T-helper 17 cell (primary cell): ENCODE measurements at places on chromosomes 16 and 17.

- H3K27ac ChIP-seq, result no peak overlapping the region
- peaks cover 12% of the 10 kb centered on the region for H3K27me3 ChIP-seq
- DNase-seq, result no peak
- H3K4me3 ChIP-seq, result no peak overlapping the region
- no peaks in the 10 kb centered on the region for H3K36me3 ChIP-seq
These were observed 27.6 kb upstream of the CACNG3 start for GRCh38 chr16:24228514-24228913.

GRCh38 chr17:73423159-73423715 is 111.4 kb upstream of the CDC42EP4 start:
- H3K27ac ChIP-seq, result no peak overlapping the region
- no peak for DNase-seq
- peaks cover 2% of the 10 kb centered on the region for H3K4me1 ChIP-seq
- no peaks in the 10 kb centered on the region for H3K36me3 ChIP-seq
- H3K4me3 ChIP-seq, result no peak overlapping the region
- H3K27me3 ChIP-seq, result no peaks in the 10 kb centered on the region

DNA sequence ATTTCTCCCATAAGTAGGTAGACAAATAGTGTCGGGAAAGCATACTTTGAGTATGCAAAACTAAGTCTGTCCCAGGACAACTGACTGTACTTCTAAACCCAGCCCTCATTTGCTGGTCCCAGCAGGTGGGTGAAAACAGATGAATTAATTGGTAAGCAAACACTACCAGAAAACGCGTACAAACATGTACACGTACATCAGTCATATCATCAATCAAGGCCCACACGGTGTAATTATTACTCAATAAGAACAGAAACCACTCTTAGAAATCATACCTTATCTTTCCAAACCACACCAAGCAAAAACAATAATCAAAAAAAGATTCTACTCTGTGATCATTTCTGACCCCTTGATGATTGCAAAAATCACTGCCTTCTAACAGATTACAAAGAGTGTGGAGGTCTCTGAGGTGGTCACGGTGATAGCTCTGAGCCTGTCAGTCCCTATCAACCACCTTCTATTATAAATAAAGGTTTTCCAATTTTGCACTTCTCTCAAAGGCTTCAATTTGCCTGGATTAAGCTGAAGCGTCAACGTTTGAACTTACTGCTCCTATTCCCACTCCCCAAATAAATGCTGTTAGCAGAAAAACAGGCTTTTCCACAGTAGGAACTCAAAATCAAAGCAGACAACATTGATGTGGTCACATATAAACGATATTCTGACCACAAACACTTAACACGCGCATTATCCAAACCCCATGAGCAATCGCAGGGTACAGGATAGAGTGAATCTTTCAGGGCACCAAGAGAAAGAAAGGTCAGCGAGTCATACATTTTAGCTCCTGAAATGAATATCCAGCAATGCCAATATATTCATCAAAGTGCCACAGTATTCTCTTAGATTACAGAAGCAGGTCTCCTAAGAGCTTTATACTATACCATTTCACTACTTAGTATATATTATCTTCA is 211.9 kb downstream of the STX8 start:
- peaks cover 22% of the 10 kb centered on the region for H3K4me1 ChIP-seq
- no peak for DNase-seq
- no peak overlapping the region for H3K4me3 ChIP-seq

GRCh38 chr16:84464116-84464515 is 40.3 kb downstream of the MEAK7 start:
- peaks cover 8% of the 10 kb centered on the region for H3K36me3 ChIP-seq
- no peaks in the 10 kb centered on the region for H3K27me3 ChIP-seq
- H3K4me1 ChIP-seq, result peaks cover 7% of the 10 kb centered on the region
- H3K4me3 ChIP-seq, result no peak overlapping the region
- no peak overlapping the region for H3K27ac ChIP-seq
- DNase-seq, result no peak

DNA sequence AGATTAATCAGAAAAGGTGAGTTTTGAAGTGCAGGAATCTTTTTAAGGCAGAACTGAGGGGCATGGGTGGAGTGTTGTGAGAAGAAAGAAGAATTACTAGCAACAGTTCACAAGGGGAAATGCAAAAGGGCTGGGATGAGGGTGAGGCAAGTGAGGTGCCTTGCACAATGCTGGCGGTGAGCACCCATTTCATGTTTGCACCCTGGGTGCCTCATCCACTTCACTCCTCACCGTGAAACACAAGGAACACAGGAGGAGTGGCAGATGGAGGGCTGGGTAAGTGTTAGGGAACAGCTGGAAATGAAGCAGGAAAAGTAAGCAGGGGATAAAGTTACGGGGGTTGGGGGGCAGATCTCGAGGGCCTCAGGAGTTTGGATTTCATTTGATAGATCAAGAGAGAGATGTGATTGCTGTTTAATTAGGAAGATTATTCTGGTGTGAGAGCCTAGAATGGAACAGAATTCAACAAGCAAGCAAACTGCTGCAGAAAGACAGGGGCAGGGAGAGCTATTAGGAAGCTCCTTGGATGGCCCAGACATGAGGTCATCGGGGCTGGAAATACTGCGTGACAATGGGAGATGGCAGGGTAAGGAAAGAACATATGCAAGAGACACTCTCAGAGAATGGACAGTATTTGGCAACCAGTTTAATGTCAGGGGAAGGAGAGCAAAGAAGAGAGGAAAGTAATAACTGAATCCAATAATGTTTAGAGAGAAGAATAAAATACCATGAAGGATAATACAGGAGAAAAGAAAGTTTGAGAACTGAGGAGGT is 8.3 kb upstream of the HEATR6 start:
- H3K4me3 ChIP-seq, result peak overlapping the region; percentile 45
- peak overlapping the region; percentile 78 for H3K27ac ChIP-seq
- H3K4me1 ChIP-seq, result peaks cover 9% of the 10 kb centered on the region
- peaks cover 5% of the 10 kb centered on the region for H3K36me3 ChIP-seq
- H3K27me3 ChIP-seq, result peaks cover 13% of the 10 kb centered on the region
- DNase-seq, result no peak

GRCh38 chr16:21100447-21100846 is 50.2 kb downstream of the DNAH3 start:
- H3K27ac ChIP-seq, result no peak overlapping the region
- no peak overlapping the region for H3K4me3 ChIP-seq
- no peaks in the 10 kb centered on the region for H3K4me1 ChIP-seq
- DNase-seq, result no peak

DNA sequence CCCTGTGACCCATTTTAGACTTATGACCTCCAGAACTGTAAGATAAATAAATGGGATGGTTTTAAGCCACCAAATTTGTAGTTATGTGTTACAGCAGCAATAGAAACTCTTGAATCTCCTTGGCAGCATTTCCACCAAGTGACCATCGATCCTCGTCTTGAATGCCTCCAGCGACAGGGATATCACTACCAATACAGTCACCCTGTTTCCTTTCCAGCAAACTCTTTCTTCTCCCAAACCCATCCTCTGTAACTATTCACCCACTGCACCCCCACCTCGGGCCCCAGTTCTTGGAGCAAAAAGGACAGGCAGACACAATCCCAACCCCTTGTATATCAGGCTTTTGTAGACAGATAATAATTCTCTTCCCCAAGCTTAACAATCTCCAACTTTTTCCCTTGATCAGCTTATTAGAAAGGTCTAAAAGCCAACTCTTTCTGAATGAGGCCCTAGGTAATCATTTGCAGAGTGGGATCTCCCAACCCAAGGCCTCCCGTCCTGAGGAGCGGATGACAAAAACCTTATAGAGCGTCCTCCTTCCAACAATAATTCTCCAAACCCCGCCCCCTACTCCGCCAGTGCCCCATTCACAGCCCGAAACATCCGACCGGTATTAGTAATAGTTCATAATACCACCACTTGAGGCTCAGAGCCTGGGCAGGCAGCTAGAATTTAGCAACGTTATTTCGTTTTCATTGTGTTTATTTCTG is 14.7 kb upstream of the PLLP start:
- H3K27ac ChIP-seq, result no peak overlapping the region
- peaks cover 17% of the 10 kb centered on the region for H3K4me1 ChIP-seq
- peak; percentile 21 for DNase-seq
- no peaks in the 10 kb centered on the region for H3K27me3 ChIP-seq
- no peaks in the 10 kb centered on the region for H3K36me3 ChIP-seq

DNA sequence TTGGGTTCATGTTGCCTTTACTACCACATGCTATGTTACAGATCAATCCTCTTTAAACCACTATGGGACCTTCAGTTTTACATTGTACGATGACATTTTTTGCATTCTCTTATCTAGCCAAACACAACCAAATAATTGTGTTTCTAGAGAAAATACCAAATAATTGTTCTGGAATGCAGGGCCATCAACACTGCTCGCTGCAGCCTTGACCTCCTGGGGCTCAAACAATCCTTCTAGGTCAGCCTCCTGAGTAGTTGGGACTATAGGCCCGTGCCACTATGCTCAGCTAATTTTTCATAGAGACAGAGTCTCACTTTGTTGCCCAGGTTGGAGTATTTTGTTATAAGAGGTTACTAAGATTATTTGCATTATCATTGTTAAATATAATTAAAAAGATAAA is 237.5 kb upstream of the PMFBP1 start:
- H3K4me1 ChIP-seq, result no peaks in the 10 kb centered on the region
- H3K27me3 ChIP-seq, result no peaks in the 10 kb centered on the region
- peaks cover 2% of the 10 kb centered on the region for H3K36me3 ChIP-seq
- no peak overlapping the region for H3K27ac ChIP-seq

DNA sequence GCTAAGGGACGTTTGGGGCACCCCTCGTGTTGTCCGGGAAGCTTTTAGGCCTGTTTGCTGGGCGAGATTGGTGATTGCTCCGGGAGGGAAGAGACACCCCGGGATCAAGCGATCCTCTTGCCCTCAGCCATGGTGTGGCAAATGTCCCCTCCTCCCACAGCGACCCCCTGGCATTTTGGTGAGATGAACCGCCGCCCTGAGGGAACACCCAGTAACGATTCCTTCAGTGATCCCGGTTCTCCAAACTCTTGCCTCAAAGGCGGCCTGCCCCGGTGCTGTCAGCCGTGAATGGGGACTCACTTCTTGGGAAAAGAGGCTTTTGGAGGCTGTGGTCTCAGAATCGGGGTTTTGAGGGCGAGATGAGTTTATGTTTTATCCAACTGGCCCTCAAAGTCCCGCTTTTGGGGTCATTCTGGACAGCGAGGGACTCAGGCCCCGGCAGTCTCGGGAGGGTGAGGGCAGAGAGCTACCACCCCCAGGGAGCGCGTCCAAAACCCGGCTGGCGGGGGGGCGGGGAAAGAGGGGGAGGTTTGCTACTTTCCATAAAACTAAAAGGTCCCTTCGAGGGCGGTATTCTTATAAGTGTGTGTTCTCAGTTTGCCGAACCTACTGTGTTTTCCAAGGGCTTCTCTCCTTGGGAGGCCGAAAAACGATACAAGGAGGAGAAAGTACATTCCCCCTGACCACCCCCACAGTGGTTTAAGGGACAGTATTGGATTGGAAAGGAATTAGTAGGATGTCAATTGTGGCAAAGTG is 232.7 kb downstream of the MRTFB start:
- peaks cover 12% of the 10 kb centered on the region for H3K4me1 ChIP-seq
- peak overlapping the region; percentile 80 for H3K4me3 ChIP-seq
- H3K27me3 ChIP-seq, result peaks cover 20% of the 10 kb centered on the region
- no peaks in the 10 kb centered on the region for H3K36me3 ChIP-seq
- DNase-seq, result no peak

DNA sequence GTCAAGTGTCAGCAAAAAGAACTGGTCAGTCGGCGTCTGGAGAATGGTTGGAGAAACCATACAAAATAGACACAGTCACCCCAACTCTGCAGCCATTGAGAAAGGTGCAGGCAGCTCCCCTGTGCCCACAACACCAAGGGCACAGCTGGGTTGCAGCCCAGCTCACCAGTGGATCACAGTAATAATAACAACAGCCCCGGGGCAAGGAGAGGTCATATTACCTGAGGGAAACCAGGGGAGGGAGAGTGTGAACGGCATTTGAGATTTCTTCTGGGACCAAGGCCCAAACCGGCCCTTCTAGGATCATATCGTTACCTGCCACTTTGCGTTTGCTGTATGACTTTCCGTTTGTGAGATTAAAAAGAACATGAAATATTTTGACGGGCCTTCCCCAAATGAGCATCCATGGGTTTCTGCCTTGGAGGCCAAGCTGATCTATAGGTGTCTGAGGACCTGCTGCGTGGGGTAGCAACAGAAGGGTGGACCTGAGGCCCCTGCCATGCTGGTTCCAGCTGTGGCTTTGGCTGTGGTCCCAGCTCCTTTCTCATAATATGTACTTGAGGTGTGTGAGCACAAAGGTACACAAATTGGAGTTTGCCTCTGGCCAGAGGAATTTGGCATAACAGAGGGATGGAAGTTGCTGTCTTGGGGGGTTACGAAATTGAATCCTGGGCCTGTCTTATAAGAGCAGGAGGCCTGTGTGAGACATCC is 154.6 kb downstream of the CMIP start:
- no peaks in the 10 kb centered on the region for H3K27me3 ChIP-seq
- peak overlapping the region; percentile 56 for H3K27ac ChIP-seq
- no peaks in the 10 kb centered on the region for H3K36me3 ChIP-seq
- peaks cover 13% of the 10 kb centered on the region for H3K4me1 ChIP-seq
- DNase-seq, result no peak

DNA sequence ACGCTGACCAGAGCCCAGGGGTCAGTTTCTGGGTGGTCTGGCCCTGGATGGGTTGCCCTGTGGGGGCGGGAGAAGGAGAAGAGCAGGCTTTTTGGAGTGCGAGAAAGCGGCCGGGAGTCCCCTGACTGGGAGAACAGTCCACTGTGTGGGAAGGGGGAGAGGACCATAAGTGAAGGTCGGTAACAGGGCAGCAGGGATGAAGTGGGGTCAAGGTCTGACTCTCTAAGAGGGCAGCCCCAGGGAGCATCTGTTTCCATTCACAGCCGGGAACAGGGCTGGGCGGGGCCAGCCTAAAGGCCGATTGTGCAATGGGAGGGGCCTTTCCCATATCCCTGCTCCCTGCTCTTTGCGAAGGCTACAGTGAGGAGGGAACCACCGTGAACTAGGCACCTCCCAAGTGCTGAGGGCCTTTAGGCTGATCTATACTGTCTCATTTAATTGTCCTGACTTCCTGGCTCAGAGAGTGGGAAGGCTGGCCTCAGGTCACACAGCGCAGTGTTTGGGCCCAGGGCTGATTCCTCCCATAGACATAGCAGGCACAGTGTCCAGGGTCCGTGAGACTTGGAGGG is 10.4 kb upstream of the WFDC1 start:
- H3K36me3 ChIP-seq, result peaks cover 8% of the 10 kb centered on the region
- H3K4me1 ChIP-seq, result peaks cover 5% of the 10 kb centered on the region
- DNase-seq, result no peak
- H3K27ac ChIP-seq, result no peak overlapping the region

GRCh38 chr16:87689956-87690465 is 75.8 kb downstream of the KLHDC4 start:
- peaks cover 14% of the 10 kb centered on the region for H3K27me3 ChIP-seq
- H3K4me3 ChIP-seq, result no peak overlapping the region
- H3K36me3 ChIP-seq, result no peaks in the 10 kb centered on the region
- H3K27ac ChIP-seq, result no peak overlapping the region
- no peak for DNase-seq

DNA sequence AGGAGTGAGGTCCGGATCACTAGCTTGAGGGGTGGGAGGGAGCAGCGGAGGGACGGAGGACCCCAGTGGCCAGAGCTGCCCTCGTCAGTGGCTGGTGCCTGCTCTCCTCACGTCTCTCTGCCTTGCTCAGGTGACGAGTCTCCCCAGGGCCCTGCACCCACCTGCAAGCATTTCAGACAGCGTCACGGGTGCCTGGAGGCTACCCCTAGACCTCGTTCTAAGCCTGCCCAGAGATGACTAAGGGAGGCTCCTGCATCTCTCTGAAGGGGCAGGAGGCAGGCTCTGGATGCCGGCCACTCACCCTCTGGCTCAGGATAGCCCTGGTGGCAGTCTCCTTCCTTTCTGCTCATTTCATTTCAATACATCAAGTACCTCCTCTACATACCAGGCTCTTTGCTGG is 68.8 kb downstream of the MRC2 start:
- no peak for DNase-seq
- H3K36me3 ChIP-seq, result peaks cover 3% of the 10 kb centered on the region
- H3K27me3 ChIP-seq, result peaks cover 11% of the 10 kb centered on the region
- H3K4me1 ChIP-seq, result peaks cover 3% of the 10 kb centered on the region
- H3K27ac ChIP-seq, result no peak overlapping the region
